ENCODE measurements at places on chromosomes 11 and 22.

DNA sequence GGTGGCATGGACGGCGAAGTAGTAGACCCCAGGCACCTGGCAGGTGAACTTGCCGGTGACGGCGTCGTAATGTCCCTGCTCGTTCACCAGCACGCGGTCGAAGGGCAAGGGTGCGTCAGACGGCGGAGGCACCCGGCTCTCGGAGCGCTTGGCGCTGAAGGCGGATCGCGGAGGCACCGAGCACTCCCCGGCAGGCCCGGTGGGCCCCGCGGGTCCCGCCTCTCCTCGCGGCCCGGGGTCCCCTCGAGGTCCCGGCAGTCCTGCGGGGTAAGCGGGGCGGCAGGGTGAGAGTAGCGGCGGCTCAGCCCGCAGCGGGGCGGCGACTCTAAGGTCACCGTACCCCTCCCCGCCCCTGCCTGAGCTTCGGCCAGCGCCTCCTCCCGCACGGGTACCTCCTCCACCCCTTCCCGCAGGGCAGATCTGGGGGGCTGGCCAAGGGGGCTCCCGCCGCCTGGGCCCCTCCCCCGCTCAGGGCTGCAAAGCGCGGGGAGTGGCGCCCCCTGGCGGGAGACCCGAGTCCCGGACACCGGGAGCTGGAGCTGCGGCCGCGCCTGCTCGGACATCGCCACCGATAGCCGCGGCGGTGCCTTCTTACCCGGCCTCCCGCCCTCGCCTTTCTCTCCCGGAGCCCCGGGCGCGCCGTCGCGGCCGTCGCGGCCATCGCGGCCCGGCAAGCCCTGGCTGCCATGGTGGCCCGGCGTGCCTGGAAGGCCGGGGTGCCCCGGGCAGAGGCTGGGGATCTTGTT lies 921 bp downstream of the C1QTNF5 start:
- no peak for DNase-seq

GRCh38 chr22:27870234-27871191 lies 48.5 kb downstream of the PITPNB start:
- no peak for DNase-seq

- no peak for DNase-seq
These were observed 102.7 kb downstream of the FEZ1 start for GRCh38 chr11:125393331-125393730.

DNA sequence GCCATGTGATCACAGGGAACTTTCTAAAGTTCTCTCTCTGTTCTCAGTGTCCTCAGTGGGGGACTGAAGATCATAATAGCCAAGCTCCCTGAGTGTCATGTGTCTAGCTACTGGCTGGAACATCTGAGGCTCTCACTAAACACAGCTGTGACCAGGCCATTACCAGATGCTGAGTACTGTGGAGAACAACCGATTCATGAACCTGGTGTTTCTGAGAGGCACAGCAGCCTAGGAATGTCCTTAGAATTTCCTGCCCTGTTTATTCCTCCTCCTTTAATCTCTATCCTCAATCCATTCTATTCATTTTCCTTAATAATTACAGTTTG lies 93.0 kb downstream of the ME3 start:
- no peak for DNase-seq

DNA sequence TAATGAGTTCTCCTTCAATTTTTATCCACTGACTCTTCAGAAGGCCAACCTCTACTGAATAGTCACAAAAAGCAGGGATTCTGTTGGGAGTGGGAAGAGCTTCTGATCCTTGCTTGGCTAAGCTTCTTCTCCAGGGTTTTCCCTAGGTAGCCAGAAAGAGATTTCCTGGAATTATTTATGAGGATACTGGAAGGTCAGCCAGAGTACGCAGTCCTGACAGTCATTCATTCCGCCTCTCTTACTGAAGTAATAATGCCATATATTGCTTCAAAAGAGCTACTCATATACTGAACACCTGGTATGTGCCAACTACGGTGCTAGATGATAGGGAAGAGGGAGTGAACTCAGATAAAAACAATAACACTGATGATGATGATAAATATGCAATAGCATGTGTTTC lies 116.1 kb downstream of the CCDC34 start:
- no peak for DNase-seq

GRCh38 chr22:30115705-30116104 lies 35.4 kb downstream of the HORMAD2 start:
- DNase-seq = no peak

GRCh38 chr22:20651286-20651685 lies 122.6 kb upstream of the SERPIND1 start:
- DNase-seq = no peak

DNA sequence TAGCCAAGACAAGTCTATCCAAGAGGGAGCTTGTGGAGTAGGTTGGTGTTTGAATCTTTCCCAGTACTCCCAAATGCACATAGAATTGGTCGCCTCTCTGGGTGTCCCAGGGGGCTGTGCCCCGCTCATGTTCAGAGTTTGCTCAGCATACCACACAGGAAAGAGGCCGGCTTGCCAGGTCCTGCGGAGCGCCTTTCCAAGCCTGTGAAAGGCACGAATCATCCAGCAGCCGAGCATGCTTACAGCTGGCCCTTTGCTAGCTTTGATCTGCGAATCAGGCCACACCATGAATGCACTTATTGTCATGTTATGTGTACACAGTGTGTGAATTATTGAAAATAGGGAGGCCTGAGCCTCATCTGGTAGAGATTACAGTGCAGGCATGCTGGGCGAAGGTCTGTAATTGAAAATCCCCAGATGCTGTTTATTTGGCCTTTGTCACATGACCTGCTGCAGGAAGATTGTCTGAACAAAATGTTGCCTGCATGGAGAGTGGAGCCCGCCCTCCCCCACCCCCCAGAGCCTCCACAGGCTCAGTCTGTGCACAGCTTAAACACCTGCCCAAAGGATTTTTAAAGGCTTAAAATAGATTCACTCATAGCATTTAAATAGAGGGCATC lies 163.3 kb upstream of the RASSF10 start:
- peak; percentile 90 for DNase-seq

DNA sequence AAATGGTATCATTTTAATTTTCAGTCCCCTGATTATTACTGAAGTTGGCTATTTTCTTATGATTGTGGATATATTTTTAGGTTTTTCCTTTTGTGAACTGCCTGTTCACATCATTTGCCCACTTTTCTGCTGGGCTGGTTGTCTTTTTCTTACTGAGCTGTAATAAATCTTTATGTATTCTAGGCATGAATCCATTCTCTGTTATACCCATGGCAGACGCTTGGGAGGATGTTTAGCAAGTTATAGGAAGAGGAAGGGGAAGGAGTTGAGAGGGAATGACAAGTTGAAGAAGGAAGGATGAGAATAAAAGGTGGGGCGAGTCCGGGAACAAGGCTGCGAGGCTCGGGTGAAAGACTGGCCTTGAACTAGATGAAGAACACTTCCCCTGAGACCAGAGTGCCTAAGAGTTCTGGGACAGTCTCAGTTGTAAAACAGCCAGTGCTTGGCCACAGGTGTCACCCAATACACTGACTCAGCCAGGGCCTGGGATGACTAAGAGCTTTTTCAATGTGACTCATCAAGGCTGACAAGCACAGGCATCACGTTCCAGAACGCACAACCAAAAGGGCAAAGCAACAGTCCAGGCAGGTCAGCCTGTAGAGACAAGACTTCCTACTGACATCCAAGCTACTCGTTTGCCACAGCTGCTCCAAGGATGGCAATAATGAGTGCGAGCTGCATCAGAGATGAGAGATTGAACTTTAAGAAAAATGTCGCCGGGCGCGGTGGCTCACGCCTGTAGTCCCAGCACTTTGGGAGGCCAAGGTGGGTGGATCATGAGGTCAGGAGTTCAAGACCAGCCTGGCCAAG lies 35.2 kb downstream of the LRFN4 start:
- DNase-seq = peak; percentile 13

DNA sequence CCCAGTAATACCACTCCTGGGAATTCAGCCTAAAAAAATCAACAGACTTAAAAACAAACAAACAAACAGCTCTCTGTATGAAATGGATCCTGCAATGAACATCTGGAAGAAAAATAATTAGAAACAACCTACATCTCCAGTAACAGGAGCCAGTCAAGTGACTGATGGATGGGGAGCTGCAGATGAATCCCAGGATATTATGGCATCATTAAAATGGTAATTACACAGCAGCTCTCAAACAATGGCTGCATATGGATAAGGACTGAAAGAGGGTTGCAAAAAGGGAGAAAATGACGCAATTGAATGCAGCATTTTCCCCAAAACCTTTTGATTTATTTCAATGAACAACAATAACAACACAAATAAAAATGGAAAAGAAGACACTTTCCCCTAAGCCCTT lies 4.1 kb downstream of the NPTXR start:
- DNase-seq = no peak

DNA sequence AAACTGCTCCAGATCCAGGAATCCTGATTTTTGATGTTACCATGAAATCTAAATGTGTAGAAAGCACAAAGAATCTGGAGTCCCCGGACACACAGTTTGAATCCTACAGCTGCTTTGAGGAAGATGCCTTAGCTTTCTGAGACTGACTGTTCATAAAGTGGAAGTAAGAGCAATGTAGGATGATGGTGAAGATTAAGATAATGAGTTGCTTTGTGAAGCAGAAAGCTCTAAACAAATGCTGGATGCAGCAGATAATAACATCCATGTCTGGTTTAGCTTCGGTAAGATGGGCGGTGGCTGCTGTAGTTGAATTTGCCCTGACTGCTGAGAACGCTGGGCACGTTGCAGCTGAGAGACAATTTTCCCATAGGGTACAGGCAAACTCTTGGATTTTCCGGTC lies 20.1 kb downstream of the OVOL1 start:
- no peak for DNase-seq

DNA sequence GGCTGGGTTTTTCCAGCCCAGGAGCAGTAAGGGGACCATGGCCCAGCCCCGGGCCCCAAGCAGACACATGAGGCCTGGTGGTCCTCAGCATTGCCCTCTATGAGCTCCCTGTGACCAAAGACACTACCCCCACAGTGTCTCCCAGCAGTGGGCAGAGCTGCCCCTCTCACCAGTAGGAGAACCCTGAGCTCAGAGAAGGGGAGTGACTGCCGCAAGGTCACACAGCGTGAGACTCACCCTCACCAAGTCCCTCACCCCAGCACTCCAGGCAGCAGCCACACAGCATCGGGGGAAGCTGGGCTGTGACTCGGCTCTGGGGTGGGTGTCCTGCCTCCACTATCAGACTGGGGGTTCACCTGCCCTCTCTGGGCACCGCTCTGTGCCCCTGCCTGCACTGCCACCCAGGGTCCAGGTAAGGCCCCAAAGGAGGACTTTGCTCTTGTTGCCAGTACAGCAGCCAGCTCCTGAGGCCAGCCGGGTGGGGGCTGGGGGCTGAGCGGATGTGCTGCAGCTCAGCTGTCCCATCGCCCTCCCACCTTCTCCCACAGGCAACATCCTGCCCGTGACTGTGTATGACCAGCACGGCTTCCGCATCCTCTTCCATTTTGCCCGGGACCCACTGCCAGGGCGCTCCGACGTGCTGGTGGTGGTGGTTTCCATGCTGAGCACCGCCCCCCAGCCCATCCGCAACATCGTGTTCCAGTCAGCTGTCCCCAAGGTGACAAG lies 7.9 kb upstream of the SH3BP1 start:
- DNase-seq = no peak

- DNase-seq = no peak
These were observed 41.2 kb downstream of the RRAS2 start for GRCh38 chr11:14317659-14318325.

- no peak for DNase-seq
These were observed 49.8 kb upstream of the BLID start for GRCh38 chr11:122165607-122166371.

- no peak for DNase-seq
These were observed 142.7 kb upstream of the CTSC start for GRCh38 chr11:88480223-88480622.

DNA sequence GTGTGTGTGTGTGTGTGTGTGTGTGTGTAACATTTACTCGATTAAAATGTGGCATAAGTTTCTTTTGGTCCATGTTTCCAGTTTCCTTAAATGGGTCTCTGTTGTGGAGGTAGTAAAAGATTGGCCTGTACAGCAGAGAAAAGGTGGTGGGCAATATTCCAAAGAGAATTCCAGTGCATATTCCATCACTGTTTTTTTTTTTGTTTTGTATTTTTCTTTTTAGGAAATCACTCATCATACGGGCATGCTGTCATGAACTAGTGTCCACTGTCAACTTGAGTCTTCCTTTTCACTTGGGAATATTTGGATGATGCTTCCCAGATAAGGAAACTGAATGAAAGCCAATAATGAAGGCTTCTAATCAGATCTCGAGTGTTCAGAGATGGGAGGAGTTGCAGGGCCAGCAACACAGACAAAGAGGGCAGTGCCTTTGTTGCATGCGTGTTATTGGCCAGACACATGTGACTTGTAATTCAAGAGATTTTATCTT lies 95.2 kb upstream of the PDGFD start:
- DNase-seq = no peak

- no peak for DNase-seq
These were observed 16.3 kb downstream of the RBFOX2 start for GRCh38 chr22:36012332-36012731.

DNA sequence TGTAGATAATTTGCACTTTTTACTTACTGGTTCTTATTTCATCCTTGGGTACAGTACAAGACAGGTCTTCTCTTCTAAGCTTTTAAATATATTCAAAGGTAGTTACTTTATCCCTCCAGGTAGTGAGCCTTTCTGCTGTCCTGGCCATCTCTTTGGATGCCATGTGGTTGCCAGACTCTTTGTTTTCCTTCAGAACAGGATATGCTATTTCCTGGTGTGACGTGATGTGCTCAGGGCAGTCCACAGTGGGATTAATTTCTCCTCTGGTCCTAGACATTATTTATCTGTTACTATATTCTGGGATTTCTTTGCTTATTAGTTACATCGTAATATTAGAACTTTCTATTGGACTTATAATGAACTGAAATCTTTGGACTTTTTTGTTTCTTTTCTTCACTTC lies 63.7 kb downstream of the PPP6R3 start:
- DNase-seq = peak; percentile 64

DNA sequence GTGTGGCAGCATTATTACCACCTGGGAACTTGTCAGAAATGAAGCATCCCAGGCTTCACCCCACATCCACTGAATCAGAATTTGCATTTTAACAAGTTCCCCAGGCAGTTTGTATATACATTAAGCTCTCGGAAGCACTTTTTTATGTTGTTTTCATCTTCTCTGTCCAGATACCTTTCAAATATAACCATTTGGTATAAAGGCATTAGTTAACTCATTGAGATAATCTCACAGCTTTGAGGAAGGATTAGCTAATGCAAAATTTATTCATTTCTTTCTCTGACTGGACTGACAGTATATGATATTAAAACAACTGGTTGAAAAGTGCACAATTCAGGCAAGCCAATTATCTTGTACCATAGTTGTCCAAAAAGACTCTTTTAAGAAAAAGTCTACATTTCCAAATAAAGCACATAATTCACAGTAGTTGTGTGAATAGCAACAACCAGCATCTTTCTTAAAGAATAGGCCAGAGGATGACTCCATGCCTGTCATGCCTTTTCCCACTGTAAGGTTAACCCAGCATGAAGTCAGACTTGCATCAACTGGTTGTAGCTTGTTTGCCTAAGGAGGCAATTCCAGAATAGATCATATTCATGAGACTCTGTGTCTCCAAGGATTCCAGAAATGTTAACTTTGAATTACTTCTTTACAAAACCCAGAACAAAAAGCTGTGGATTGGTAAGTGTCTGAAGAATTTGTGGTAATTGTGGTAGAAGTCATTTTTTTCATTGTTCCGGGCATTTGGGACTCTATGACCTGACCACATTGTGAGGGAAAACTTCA lies 254.3 kb upstream of the SESN3 start:
- no peak for DNase-seq

All from NCI-H2029 (cell line).